Kidney tubule cell (primary cell): ENCODE measurements at places on chromosomes 2 and 18.

DNA sequence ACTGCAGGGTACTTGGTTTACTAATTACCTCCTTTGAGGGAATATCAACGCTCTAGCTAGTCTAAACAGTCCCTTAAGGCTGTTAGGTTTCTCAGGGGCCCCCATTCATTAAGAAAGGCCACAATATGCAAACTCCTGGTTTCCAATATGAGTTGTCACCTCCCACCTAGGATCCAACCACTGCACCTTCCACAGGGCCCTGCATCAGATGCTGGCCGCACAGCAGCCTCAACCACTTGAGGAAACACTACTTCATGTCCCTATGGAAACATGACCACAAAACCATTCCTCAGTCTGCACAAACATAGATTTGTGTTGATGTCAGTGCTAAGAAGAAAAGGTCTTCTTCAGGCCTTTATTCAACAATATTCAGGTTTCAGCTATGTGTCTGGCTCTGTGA is 40.9 kb downstream of the STAT4 start:
- DNase-seq = peak; percentile 3

DNA sequence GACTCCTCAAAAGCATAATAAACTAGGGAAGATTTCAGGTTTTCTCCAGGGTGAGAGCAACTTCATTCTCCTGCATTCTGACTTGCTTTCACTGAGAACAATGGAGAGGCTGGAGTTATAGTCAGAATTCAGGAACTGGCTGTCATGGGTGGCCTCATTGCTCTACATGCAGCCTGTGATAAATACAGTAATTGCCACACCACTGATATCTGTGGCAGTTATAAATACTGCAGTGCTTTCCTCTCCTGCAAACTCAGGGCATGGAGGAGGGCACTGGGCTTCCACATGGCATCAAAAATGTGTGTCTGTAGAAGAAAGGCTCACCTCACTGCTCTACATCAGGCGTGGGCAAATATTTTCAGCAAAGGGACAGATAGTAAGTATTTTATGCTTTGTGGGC is 510.2 kb downstream of the ZNF516 start:
- no peak for DNase-seq

- no peak for DNase-seq
These were observed 199.6 kb downstream of the BCL11A start for GRCh38 chr2:60353863-60354262.

GRCh38 chr18:57544936-57545660 is 41.4 kb downstream of the FECH start:
- DNase-seq = no peak

GRCh38 chr2:223549215-223549614 is 52.9 kb downstream of the SCG2 start:
- DNase-seq = peak; percentile 76

- peak; percentile 14 for DNase-seq
These were observed 4.7 kb downstream of the CYTIP start for GRCh38 chr2:157438863-157439823.

DNA sequence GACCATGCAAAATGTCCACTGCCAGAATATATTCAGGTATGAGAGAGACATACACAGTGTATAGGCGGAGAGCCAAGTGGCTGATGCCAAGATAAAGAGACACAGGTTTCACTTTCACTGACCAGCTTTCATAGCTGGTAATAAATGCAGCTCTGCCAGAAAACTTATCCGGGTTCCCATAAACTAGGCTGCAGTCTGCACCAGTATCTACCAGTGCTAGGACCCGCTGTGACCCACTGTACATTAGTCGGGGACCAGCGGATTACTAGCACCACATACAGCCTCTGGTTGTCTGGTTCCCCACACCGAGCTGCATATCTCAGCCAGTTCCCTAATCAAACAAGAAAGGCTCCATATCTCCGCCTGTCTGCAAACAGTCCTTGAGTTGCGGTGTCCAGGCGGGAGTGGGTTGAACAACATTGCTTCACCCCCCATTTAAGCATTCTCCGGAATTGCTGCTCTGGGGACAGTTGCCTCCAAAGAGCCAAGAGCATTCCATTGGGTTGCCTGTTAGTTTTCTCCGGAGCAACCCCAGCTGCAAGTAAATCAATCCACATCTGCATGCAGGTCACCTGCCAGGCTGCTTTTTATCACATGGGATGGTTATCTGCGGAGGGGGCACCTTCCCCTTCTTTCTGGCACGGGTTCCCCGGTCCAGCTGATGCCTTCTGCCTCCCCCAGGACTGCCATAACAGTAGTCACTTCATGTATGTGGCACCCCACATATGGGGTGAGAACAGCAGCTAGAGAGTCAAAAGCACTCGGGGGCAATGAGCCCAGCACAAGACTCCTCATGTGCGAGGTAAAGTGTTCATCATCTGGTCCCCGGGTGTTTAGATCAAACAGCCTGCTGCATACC is 18.0 kb upstream of the KLHL23 start:
- no peak for DNase-seq

DNA sequence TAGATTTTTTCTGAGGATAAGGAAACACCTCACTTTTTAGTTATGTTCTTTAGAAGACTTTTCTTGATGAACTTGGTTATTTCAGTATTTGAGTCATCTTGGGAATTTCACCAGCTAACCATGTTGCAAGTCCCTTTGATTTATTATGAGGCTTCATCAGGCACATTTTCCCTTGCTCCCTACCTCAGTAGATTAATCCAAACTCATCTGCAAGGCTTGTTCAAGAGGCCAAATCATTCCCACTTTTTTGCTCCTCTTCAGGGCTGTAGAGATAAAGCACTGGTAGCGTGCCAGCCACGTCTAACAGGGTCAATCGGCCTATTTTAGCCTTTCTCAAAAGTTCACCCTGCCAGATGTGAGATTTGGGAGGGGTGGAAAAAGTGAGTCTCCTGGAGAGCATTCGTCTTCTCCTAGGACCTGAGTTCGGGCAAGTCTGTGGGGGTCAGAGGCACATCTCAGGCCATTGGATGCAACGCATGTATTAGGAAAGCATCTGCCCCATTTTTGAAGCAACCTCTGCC is 120.3 kb downstream of the RDH14 start:
- DNase-seq = no peak

- peak; percentile 80 for DNase-seq
These were observed 334.1 kb upstream of the MYT1L start for GRCh38 chr2:2664989-2665833.

- DNase-seq = peak; percentile 24
These were observed 14.0 kb downstream of the NABP1 start for GRCh38 chr2:191691898-191692297.

DNA sequence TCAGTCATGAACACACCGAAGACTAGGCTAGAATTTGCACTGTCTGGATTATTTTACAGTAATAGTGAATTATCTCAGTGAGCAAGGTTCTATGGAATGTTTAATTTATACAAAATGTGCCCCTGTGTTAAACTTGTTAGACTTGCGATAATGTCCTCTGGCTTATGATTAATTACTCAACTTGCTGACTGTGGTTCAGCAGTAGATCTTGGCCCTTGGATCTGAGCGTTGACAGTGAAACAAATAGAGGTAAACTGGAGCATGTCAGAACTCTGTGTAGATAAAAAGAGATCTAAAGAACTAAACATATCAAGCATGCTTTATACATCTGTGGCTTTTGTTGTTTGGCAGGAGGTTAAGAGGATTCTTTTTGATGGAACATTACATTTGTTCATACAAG is 407.6 kb downstream of the DSEL start:
- no peak for DNase-seq

DNA sequence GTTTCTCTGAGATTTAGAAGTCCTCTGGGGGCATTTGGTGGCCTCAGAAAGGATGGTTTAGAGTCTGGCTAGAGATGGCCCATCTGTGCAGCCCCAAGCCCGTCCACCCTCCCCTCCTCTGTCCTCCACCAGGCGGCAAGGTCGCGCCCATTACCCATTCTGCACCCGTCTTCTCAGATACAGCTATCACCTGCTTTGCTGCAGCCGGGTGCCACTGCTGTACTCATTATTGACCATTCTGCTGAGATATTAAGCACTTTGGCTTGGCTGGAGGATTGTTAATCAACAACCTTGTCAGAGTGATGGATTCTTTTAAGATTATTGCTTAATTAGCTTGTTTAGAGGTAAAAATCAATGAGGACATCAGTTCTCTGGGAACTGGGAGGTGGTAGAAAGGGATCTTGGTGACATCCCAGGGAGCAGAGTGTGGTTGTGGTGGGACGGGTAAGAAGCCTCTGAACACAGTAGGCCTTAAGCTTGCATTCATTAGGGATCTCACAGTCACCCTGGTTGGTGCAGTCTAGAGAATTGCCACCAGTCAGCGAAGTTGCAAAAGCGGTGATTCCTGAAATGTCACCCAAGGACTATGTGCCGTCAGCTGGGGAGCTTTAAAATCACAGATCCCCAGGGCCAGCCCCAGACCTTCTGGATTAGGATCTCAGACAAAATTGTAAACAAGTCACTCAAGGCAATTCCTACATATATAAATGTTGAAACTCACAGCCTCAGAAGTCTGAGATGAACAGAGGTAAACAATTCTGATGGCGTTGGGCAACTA is 90.9 kb downstream of the CAPN13 start:
- DNase-seq = no peak

DNA sequence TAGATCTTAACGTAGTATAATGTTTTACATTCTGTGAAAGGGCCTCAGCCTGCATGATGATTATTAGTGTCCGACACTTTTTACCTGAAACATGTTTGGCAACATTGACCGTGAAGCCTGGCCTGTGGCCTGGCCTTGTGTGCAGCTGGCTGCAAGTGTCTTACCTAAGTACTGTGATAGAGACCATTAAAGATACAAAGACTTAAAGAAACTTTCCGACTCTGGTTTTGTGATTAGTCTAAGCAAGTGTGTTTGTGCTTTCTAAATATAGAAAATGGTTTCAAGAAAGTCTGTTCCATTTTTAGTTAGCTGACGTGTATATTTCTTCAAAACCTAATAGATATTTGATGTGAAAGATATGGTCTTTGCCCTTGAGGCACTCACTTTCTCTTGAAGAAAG is 601.8 kb downstream of the LRP1B start:
- DNase-seq = no peak

DNA sequence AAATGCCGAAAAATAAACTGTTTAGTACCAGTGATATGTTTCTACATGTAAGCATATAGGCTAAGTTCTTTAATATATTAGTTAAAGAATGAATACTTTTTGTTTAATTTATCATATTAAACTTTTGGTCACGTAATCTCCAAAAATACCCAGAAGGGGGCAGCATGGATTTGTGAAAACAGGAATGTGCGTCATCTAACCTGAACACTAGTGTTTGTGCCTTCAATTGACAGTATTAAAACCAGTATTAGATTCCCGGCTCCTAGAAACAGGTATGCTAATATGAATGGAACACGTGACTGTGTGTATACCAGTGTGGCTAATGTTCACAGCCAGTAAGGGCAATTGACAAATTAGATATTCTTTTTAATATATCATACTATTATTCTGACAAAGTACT is 51.8 kb downstream of the WDR7 start:
- peak; percentile 48 for DNase-seq

DNA sequence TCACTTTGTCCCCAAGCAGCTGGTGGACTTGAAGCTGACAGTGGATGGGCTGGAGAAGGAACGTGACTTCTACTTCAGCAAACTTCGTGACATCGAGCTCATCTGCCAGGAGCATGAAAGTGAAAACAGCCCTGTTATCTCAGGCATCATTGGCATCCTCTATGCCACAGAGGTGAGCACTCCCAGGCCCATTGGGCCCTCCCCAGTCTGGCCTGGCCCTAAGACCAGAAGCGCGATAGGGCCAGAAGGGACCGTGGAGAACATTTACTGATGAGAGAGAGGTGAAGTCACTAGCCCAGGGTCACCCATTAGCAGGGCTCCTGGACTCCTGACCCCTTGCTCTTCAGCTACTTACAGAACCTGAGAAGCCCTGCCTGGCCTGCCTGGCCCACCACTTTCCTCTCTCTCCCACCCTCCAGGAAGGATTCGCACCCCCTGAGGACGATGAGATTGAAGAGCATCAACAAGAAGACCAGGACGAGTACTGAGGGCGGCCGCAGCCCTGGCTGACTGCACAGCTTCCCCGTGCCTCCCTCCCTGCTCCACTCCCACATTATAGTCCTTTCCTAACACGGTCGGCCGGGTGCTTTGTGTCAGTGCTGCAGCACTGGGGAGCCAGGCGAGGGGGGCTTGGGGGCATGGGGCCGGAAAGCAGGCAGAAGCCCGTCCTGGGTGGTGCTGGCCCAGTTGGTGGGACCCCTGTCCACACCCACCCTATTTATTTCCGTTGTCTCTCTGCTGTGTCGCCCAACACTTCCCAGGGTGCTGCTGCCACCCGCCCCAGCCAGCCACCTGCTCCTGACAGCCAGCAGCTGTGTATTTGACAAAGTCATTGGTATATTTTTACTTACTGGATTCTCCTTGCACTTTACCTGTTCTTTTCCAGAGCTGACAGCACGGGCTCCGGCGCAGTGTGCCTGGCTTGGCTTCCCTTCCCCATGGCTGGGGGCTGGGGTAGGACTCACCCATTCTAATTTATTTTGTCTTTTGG is 6.6 kb upstream of the TMEM214 start:
- no peak for DNase-seq

DNA sequence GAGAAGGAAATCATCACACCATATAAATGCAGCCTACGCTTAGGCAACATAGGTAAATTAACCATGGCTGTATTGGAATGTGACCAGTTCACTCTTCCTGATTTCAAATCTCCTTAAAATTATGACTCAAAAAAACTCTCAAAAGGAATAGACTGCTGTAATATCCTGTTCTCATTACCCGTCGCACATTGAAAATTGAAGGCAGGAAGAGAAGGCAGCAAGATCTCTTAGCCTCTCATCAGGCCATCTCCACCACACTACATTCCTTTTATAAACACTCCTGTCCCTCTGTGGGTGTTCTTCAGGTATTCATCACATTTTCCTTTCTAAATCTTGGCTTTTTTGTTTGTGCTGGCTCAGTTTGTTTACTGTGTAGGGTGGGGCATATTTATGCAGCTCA is 83.2 kb downstream of the PPP1R1C start:
- DNase-seq = no peak

- DNase-seq = no peak
These were observed 304.8 kb downstream of the LRATD1 start for GRCh38 chr2:14937336-14937735.

- DNase-seq = peak; percentile 35
These were observed 32.1 kb upstream of the DYNAP start for GRCh38 chr18:54558609-54559585.
